Activated T-cell treated with anti-CD3 and anti-CD28 coated beads for 1 hour (primary cell): ENCODE measurements at places on chromosomes 2 and 18.

GRCh38 chr2:74876081-74876886 is 42.4 kb downstream of the HK2 start:
- peak; percentile 15 for DNase-seq

- no peak for DNase-seq
Measured at GRCh38 chr2:223692191-223692947, 90.2 kb upstream of the SCG2 start.

GRCh38 chr2:238974081-238974480 is 126.2 kb downstream of the TWIST2 start:
- no peak for DNase-seq

DNA sequence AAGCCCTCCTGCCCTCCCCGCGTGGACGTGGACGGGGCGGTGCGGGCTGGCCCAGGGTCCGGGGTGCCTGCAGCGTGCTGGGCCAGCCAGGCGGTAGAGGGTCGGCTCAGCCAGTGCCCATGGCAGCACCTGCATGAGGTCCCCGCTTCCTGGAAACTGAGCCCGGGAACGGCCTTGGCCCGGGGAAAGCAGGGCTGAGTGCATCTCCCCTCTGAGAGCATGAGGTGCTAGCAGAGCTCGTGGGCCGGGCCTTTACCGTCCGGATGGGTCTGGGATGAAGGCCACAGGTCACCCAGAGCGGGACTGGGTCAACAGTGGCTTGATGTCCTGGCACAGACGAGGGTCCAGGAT is 39.8 kb downstream of the TSHZ1 start:
- DNase-seq, result no peak

DNA sequence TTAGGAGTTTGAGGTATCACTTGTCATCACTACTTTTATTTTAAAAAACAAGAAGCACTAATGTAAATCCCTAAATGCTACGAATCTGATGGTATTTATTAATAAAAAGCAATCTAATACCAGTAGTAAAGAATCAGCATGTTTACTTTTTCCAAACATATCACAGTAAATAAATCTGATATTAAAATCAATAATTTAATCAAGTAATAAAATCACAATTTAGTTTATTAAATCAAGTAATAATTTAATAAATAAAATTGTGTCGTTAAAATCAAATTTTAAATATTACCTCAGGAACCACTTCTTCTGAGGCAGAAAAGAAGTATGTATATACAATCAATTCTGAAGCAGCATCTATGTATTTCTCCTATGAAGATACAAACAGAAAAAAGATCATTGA is 18.0 kb downstream of the TMX3 start:
- no peak for DNase-seq

- no peak for DNase-seq
Measured at GRCh38 chr2:128214866-128215460, 103.7 kb downstream of the HS6ST1 start.

DNA sequence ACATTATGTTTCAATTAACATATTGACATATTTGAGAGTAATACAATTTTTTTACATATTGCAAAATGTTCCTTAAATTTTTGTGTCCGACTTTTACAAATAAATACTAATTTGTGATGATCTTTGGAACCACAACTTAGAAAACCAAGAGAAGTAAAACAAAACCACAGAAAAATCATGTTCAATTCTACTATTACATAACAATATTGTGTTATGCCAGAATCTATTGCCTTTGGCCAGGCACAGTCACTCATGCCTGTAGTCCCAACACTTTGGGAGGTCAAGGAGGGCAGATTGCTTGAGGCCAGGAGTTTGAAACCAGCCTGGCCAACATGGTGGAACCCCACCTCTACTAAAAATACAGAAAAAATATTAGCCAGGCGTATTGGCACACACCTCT is 92.8 kb upstream of the APCDD1 start:
- DNase-seq, result no peak

DNA sequence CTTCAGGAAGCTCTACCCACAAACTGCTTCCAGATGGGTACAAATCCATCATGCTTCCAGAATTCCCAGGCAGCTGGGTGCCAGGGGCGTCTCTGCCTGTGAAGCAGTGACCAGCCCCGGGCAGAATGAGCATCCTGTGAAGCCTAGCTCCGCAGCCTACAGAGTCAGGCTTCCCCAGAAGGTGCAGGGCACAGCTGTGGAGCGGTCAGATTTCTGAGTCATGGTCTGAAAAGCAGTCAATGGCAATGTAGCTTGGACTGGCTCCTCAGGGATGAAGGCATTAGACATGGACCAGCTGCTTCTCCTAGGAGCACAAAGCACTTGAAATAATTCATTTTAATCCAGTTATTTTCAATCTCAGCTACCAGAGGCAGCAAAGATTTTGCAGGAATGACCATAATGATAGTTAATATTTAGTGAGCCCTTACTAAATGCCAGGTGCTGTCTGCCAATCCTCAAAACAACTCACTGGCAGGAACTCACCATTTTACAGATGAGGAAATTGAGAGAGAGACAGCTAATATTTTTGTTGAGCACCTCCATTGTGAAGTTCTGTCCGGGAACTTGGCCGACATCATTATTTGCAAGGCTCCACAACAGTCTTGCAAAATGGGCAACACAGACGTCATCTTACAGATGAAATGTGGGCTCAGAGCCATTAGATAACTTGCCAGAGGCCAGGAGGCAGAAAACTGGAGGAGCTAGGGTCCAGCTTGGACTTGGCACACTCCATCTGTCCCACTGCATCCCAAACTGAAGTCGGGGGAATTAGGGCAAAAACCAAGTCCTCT is 31.7 kb downstream of the ACMSD start:
- no peak for DNase-seq

DNA sequence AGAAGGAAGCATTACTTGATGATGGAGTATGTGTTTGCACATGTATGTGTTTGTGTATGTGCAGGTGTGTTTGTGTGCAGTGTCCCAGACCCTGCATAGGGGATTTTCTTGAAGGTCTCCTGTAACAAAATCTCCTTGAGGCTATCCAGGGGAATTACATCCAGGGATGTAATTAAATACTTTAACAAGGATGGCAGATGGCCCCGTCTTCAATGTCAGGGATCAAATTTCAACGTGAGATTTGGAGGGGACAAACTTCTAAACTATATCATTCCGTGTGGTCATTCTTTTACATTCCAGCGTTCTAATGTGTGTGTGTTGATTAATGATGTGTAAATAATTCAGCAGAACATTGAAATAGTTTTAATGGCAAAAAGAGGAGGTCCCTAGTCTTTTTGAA is 3.3 kb downstream of the UGT1A9 start:
- DNase-seq, result no peak

DNA sequence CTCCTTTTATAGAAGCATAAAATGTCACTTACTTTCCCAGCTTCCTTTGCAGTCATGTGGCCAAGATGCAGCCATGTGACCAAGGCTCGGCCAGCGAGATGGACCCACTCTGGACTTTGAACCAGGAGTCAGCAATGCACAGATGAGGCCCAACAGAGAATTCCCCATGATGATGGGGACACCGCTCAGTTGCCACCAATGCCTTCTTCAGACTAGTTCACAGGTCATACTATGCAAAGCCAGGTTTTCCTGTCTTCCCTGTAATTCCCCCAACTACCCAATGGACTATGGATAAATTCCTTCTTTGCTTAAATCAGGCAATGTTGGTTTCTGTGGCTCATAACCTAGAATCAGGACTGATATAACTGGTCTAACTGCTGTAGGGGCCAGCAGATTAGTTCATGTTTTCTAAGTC is 22.5 kb upstream of the REL start:
- no peak for DNase-seq

GRCh38 chr18:6928359-6928758 is 189.2 kb downstream of the LAMA1 start:
- no peak for DNase-seq

DNA sequence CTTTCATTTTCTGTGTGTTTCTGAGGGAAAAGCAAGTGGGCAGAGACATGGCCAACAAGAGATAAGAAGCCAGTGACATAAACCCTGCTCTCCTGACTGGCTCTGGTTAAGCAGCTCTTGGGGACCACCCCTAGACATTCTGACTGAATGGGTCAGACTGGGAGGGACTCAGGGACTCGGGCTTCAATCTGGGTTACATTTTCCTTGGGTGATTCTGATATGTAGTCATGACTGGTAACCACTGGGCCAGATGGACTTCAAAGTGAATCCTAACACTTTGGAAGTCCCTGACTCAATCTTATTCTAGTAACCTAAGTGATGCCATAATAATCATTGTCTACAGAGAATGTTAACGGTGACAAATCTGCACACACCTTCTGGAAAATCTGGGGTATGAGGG is 397.8 kb downstream of the NBAS start:
- DNase-seq, result no peak

DNA sequence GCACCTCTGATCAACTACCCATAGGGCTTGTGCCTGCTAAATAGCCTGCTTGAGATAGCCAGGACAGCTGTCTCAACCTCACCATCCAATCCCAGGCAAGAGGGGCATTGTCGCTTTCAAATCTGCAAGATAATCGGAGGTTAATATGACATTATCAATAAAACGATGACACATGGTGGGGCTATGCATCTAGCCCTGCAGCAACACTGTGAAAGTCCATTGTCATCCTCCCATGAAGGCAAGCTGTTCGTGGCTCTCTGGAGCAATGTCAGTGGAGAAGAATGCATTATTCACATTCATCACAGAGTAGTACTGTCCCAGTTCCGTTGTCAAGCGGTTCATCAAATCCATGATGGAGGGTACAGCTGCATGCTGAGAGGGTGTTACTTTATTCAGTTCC is 18.9 kb upstream of the KLHL23 start:
- DNase-seq, result no peak

DNA sequence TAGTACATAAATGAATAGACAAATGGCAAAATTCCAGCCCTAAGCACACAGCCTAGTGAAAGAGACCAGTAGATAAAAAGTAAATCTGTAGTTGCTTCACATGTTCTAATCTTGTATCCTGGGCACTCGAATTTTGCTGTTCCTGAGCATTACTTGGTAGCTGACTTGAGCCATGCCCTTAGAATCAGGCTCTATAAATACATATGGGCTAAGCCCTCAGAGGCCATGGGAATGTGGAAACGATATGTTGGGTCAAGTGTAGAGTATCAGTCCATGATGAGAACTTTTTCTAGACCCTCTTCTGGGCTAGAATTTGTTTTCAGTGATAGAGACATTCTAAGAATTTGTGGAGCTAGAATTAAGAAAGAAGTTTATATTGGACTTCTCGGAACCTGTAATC is 21.9 kb downstream of the ELAC1 start:
- no peak for DNase-seq

DNA sequence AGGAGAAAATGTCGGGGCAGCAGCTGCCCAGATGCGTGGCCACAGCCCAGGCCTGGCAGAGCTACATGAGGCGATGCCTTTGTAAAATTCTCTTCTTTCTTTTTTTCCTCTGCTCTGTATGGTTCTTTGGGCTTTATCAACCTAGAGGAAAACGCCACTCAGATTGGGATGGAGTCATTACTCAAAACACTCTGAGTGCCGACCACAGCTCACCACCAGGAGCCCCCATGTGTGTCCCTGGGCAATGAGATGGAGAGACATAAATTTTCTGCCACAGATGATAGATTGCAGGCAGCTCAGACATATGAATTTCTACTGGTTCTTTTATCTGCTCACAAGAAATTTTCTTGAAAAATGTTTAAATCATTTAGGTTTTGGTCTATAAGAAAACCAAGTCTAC is 56.0 kb downstream of the PARD6G start:
- no peak for DNase-seq

DNA sequence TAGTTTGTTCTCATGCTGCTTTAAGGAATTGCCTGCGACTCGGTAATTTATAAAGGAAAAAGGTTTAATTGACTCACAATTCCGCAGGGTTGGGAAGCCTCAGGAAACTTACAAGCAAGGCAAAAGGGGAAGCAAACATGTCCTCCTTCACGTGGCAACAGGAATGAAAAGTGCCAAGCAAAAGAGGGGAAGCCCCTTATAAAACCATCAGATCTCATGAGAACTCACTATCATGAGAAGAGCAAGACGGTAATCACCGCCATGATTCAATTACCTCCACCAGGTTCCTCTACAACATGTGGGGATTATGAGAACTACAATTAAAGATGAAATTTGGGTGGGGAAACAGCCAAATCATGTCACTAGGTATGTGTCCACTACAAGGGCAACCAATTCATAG is 53.9 kb downstream of the MAP4K3 start:
- no peak for DNase-seq

DNA sequence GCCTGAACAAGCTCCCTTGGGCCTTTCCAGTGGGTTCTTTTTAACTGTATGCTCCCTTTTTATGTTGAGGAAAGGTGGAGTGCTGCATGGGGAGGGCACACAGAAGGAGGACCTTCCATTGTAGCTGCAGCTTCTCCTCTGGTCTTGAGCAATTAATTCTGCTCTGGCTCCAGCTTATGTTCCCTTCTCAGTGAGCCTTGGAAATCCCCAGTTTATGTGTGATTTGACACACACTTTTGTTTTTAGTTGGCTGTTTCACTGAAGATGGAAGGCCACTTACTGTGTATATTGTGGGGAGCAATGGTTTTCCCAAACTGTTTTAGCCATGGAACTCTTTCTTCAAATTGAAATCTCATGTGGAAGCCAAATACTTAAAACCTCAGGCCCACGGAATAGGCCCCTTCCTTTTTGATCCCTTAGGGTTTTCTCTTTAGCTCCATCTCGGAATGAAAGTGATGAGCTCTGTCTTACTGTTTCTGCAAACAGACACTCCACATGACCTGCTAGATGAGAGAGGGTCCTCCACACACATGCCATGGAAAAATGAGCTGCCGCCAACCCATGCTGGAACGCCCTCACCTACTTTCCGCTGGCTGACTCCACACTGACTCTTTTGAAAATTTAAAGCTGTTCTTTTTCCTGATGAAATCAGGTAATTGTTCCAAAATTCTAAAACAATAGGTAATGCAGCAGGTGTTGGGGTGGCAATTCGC is 280.9 kb upstream of the SIX2 start:
- no peak for DNase-seq
